ENCODE measurements at places on chromosomes 16 and 17.

- peak; percentile 93 for DNase-seq
Observed at GRCh38 chr17:57440522-57441269, 184.4 kb downstream of the MSI2 start.

DNA sequence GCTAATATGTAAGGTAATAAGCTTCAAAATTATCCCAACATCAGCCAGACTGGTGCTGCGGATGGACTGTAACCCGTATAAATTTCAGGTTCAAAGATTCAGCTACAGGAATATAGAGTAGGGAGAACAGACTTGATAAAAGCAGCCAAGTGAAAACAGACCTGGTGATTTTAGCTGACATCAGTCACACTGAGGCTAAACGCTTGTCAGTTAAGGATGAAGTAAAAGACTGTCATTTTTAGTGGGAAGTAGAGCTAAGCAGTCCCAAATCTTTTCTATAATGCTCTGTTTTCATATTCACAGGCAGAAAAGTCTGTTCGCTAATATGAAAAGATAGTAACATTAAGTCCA, 35.4 kb downstream of the CMTM4 start:
- DNase-seq = no peak

DNA sequence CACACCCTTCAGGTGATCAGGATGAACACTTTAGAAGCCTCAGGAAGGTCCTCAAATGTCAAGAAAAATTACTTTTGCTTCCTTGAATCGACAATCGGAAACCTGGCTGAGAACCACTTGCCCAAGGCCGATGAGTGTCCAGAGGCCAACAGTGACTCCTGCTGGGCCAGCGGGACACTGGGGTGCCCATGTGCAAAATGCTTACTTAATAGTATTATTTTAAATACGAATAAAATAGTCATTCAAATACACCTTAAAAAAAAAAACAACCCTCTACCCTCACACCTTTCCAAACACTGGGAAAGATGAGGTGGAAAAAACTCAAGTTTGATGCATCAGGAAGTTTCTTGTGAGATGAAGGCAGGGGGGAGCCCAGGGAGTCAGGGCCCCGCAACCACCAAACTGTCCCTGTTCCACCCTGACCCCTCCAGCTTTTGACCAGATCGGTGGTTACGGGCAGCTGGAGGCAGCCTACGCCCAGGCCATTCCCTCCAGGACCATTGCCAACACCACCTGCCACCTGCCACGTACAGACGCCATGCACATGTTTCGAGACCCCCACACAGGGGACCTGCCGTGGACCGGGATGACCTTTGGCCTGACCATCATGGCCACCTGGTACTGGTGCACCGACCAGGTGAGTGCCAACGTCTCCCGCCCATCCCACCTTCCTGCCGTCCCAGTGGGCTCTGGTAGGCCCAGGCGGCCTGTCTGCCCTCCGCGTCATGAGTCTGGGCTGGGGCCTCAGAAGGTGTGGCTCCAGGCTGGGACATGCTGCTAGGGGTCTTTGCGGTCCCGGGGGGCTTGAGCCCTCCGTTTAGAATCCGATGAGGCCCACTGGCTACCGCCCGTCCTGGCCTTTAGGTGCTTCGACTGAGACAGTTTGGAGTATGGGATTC, 18.9 kb downstream of the SLC5A10 start:
- no peak for DNase-seq

GRCh38 chr16:30677931-30678585, 19.8 kb downstream of the FBRS start:
- DNase-seq = no peak

- peak; percentile 45 for DNase-seq
Observed at GRCh38 chr17:32266389-32267301, 1.0 kb downstream of the RHBDL3 start.

DNA sequence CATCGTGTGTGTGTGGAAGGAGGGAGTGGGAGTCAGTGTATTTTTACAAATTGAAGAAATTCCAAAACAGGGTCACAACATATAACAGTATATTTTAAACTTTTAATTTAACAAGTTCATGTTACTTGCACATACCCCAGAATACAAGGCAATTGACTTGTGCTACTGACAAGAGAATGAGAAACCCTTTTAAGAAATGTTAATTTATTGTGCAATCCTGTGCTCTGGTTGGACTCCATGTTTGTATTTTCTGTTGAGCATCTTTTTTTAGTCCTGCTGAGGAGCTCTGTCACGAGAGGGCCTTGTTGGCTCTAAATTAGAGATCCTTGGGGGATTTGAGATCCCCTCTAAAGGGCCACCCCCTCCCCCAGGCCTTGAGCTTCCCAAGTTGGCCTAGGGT, 1.1 kb upstream of the EMP2 start:
- DNase-seq = no peak

GRCh38 chr17:8066841-8067775, 20.4 kb downstream of the ALOX12B start:
- no peak for DNase-seq

- DNase-seq = no peak
Observed at GRCh38 chr16:17519101-17519955, 48.6 kb upstream of the XYLT1 start.

GRCh38 chr16:57723170-57723569, 12.4 kb upstream of the KATNB1 start:
- no peak for DNase-seq

GRCh38 chr16:13928646-13929045, 8.7 kb downstream of the ERCC4 start:
- no peak for DNase-seq

GRCh38 chr17:1055751-1056645, 59.1 kb downstream of the TIMM22 start:
- DNase-seq = peak; percentile 71

DNA sequence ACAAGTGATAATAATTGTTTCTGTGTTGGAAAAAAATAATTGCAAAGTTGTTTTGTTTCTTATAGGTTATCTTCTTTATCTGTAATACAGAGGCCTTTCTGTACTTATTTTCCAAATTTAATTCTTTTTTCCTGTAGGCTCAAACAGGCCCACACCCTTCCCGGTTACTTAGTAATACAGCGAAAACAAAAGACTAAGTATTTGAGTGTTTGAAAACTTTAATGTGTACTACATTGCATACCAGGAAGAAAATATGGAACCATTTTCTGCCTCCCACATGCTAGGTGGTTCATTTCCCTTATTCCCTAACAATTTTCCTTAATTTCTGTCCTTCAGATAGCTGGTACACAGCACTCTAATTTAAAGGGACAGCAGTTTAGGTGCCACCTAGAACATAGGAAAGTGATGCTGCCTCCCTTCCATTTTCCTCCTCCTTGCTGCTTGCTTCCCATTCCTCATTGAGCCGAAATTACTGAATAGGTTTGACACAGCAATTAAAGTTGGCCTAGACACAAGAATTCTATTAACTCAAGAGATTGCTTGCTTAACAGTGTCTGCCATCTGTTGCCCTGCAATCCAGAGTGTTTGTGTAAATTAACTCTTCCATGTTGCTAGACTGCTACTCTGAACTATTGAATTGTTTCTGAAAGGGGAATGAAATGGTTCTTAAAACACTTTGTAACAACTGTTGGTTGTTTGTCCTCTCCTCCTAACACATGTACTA, 24.2 kb downstream of the CYB5B start:
- DNase-seq = no peak

Measured in activated CD4-positive, alpha-beta T cell treated with anti-CD3 and anti-CD28 coated beads for 36 hours (primary cell).